ENCODE measurements at places on chromosomes 7 and 10. TPM values are rescaled to one million over a fixed set of nuclear protein-coding genes. Genes with fewer than 3 reads are reported as not detected.

DNA sequence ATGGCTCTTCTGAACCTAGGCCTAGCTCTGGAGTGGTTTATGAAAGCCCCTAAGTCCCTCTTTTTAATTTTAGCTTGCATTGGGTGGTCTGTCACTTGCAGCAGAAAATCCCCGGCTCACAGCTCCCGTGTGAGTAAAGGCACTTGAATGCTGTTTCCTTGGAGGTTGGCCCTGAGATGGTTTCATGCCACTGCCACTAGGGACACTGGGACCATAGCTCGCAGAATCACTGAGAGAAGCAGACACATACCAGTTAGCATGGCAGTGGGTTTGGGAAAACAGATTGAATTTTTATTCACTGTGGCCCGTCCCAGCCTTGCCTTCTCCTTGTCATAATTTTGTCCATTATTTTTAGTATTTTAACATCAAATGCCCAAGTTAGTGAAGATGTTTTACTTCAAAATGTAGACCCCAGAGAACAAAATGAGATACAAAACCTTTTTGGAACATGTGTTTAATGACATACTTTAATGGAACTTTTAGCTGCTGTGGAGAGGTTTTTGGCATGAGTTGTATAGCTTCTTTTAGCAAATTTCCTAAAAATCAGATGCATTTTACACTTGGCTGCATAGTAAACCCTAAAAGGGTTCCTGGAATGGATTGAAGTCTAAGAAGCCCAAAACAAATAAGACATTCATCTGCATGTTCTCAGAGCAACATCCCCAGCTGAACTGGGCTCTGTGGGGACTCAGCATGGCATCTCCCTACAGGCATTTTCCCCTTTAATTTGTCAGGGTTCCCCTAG, 259.7 kb upstream of the PITRM1 start:
- H3K4me3 ChIP-seq, result no peak overlapping the region
- H3K4me1 ChIP-seq, result peaks cover 4% of the 10 kb centered on the region
- no peaks in the 10 kb centered on the region for H3K27me3 ChIP-seq
- H3K27ac ChIP-seq, result no peak overlapping the region
- no peaks in the 10 kb centered on the region for H3K36me3 ChIP-seq
- DNase-seq, result no peak

DNA sequence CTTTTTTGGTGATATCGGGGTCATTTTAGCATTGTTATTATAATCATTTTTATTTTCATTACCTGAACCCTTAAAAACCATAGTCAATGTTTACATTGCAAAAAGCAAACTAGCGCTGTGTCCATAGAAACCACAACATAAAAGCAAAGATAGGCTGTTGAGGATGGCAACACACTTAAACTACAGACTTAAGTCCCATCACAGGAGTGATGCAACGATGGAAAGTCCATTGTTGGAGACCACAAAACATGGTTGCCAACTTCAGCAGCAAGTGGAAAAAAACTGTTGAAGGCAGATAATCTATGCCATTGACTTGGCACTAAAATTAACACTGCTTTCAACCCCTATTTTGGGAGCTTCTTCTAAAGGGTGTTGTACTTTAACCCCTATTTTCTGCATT, 398.8 kb upstream of the IGFBP3 start:
- H3K4me1 ChIP-seq, result peaks cover 8% of the 10 kb centered on the region
- H3K4me3 ChIP-seq, result no peak overlapping the region
- no peaks in the 10 kb centered on the region for H3K36me3 ChIP-seq
- DNase-seq, result peak; percentile 21
- no peak overlapping the region for H3K27ac ChIP-seq

GRCh38 chr10:8539056-8539455, 484.6 kb downstream of the GATA3 start:
- H3K36me3 ChIP-seq, result no peaks in the 10 kb centered on the region
- no peak overlapping the region for H3K4me3 ChIP-seq
- no peak overlapping the region for H3K27ac ChIP-seq
- no peak for DNase-seq
- H3K27me3 ChIP-seq, result no peaks in the 10 kb centered on the region

DNA sequence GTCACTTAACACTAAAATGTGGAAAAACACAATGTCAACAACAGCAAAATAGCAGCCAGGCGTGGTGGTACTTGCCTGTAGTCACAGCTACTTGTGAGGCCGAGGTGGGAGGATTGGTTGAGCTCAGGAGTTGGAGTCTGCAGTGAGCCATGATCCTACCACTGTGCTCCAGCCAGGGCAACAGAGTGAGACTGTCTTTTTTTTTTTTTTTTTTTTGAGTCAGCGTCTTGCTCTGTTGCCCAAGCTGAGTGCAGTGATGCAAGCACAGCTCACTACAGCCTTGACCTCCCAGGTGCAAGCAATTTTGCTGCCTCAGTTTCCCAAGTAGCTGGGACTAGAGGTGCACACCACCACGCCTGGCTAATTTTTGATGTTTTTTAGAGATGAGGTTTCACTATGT, 6.1 kb downstream of the KCTD7 start:
- H3K4me3 ChIP-seq, result no peak overlapping the region
- peaks cover 10% of the 10 kb centered on the region for H3K4me1 ChIP-seq
- DNase-seq, result no peak
- no peaks in the 10 kb centered on the region for H3K27me3 ChIP-seq

- no peaks in the 10 kb centered on the region for H3K27me3 ChIP-seq
- no peak overlapping the region for H3K4me3 ChIP-seq
Measured at GRCh38 chr10:33388382-33388781, 53.9 kb upstream of the NRP1 start.

DNA sequence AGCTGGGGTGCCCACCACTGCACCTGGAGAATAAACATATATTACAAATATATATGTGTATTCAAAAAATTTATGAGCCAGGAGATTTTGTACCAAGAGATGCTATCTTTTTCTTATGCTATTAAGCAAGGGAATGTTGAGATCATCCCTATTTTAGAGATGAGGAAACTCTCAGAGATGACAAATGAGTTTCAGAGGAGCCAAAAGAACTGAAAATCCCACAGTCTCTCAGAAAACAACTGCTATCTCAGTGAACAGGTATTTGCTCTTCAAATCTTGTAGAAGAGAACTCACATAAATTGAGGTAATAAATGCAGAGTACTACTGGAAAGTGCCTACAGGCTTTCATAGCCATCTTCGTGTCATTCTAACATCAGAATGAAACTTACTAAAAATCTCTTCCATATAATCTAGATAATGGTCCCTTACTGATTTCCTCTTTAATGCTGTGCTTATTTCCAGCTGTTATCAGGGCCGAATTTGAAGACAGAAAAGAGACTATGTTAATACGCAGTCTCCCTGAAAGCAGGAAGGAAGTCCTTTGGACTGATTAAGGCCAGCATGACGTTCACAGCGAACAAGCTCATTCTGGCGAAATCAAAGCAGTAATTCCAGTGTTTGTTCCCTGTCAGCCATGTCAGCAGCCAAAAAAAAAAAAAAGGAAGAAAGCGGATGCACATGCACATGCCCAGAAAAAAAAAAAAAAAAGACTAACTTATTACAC, 29.4 kb upstream of the ANAPC16 start:
- H3K27ac ChIP-seq, result no peak overlapping the region
- no peak overlapping the region for H3K4me3 ChIP-seq
- H3K36me3 ChIP-seq, result peaks cover 39% of the 10 kb centered on the region
- no peaks in the 10 kb centered on the region for H3K4me1 ChIP-seq
- DNase-seq, result no peak
- H3K27me3 ChIP-seq, result no peaks in the 10 kb centered on the region

Gene ASZ1
- total RNA-seq, result not detected
